ENCODE measurements at places on chromosomes 13 and 19.

GRCh38 chr19:50393589-50393988 lies 9.4 kb downstream of the POLD1 start:
- DNase-seq: no peak

DNA sequence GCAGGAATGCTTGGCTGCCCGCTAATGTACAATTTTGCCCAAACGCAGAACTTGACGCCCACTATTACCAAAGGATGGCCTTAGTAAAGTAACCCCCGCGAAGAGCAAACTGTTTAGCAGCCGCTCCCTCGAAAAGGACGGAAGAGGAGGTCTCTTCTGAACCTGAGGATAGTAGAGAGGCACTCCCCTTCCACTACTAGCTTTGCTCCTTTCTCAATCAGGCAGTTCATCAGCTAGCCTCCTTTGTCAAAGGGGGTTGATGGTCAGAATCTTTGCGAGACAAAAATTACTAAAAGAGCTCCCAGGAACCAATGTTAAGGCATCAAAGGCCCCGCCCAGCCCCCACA lies 534 bp downstream of the CAB39L start:
- peak; percentile 67 for DNase-seq

GRCh38 chr13:44048326-44048725 lies 168.6 kb downstream of the LACC1 start:
- no peak for DNase-seq

DNA sequence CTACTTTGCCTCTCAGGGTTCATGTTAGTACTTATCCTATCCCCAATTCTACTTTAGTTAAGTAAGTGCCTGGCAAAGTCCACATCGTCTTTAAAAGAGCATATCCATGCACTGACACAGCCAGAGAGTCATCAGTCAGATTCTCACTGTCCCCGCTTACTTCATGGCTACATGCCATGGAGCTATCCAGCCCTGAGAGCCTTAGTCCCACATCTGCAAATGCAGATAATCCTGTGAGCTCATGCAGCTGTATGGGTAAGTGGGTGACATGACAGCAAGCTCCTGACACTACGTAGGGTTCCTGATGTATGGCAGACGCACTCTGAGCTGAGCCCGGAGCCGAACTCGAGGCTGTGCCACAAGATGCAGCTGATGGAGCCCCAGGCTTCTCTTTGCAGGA lies 661.5 kb downstream of the LIG4 start:
- no peak for DNase-seq

GRCh38 chr19:3006075-3006767 lies 22.9 kb downstream of the TLE2 start:
- DNase-seq: no peak

- no peak for DNase-seq
These were observed 1504.5 kb upstream of the PCDH20 start for GRCh38 chr13:62920159-62920558.

DNA sequence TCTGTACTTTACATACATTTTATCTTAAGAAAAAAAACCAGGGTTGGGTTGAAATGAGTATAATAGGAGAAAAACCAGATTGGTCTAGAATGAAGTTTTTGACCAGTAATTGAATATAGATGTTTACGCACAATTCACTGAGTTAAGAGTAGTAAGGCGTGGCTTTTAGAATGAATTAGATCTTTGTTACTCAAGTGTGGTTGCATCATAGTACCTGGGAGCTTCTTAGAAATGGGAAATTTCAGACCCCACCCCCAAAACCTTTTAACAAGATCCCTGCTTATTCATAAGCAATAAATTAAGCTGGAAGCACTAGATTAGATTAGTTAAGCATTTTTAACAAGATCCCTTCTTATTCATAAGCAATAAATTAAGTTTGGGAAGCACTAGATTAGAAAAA lies 28.7 kb upstream of the LMO7 start:
- no peak for DNase-seq
